ENCODE measurements at places on chromosomes 7 and 10. TPM values are rescaled to one million over a fixed set of nuclear protein-coding genes. Genes with fewer than 3 reads are reported as not detected.

The PIP4K2A gene
- total RNA-seq, result 87.3 TPM

The ETV1 gene
- 52.7 TPM for total RNA-seq

The FBXL13 gene
- total RNA-seq, result 1.1 TPM

The CACNA2D1 gene
- total RNA-seq, result 63.0 TPM

The OR2A42 gene
- total RNA-seq, result not detected

The AKR1C8 gene
- total RNA-seq, result not detected

The DTX2 gene
- 11.3 TPM for total RNA-seq

The ATG9B gene
- not detected for total RNA-seq

The HKDC1 gene
- total RNA-seq, result 0.14 TPM

The CPA2 gene
- not detected for total RNA-seq

The IRF5 gene
- total RNA-seq, result not detected

The SPDYE16 gene
- not detected for total RNA-seq

The FAM20C gene
- total RNA-seq, result 86.5 TPM

The SPDYE8 gene
- total RNA-seq, result not detected

The CALML3 gene
- not detected for total RNA-seq

The EVX1 gene
- total RNA-seq, result not detected

The ATOH7 gene
- total RNA-seq, result not detected

The SERPINE1 gene
- total RNA-seq, result 2,489 TPM

The GATA3 gene
- 0.29 TPM for total RNA-seq

The MSS51 gene
- 1.9 TPM for total RNA-seq
